ENCODE measurements at places on chromosomes 11 and 22.

- DNase-seq = no peak
Observed at GRCh38 chr11:60303661-60304060, 23.2 kb downstream of the MS4A4A start.

GRCh38 chr11:22331771-22332170 is 6.4 kb upstream of the SLC17A6 start:
- DNase-seq = no peak

DNA sequence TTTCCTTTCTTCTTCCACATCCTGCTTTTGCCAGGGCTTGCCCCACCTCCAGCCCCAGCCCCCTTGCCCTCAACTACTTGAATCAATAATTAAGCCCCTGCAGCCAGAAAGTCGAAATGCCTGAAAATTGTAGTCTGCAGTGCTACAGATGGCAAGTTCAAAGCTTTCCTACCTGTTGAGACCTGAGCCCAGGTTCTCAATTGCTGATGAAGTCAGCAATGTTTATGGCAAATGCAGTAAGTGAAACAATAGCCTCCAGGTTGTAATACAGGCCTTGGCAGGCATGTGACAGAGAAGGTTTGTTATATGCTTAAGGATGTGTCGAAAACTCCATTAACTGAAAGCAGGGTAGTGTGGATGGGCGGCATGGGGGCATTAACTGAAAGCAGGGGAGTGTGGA is 181.1 kb upstream of the SESN3 start:
- DNase-seq = no peak

- no peak for DNase-seq
Observed at GRCh38 chr11:3737386-3737933, 59.9 kb downstream of the NUP98 start.

GRCh38 chr11:1485504-1485885 is 1.1 kb downstream of the MOB2 start:
- DNase-seq = no peak

GRCh38 chr11:34351687-34352469 is 5.9 kb downstream of the ABTB2 start:
- DNase-seq = no peak
